ENCODE measurements at places on chromosomes 7 and 10.

DNA sequence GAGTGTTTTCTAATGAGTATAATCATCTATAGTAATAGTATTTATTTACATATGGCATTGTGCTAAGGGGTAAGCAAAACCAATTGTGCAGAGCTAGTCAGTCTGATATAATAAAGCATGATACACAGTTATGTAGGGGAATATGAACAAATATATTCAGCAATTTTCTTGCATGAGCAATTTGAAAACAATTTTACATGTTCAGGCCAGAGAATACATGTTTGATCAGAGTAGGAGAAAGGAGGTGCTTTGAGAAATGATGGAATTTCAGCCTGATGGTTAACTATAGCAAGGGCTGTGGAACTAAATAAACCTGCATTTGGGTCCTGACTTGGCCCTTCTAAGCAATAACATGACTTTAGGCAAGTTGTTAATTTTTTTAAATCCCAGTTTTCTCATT lies 214.5 kb downstream of the TWIST1 start:
- DNase-seq: no peak

DNA sequence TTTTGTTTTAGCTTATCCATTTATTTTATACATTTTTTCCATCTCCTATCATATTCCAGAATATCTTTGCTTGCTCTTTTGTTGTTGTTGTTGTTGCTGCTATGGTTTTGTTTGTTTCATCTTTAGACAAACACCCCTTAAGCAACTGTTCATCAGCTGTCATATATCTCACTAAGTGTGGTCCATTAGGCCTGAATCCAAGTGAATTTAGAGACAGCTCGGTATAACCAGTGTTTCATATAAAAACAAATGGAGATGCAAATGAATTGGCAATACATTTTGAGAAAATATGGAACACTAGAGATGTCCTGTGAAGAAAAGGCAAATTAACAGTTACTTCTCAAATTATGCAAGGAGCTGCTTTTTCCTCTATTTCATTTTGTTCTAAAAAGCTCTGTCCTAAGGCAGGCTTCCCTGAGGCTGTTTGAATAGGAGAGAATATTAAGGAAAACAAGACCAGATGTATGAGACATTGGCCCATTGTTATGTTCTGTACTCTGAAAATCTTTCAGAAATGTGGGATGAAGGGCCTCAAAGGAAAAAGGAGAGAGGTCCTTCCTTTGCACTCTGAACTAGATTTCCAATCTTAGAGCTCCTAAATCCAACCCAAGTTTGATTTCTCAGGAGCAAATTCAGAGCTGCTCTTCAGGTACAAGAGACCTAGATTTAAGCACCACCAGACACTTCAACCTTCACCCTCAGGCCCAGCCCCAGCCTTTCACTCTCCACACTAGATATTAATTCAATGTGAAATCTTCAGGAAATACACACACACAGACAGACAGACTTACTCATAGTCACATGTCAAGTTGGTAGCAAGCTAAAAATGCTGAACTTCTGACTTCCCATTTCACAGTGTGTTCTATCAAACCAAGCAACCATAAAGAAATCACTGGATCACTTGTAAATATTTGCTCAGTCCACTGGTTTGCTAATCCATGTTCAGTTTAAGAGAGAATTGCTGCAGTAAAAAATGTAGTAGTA lies 5.4 kb downstream of the TFEC start:
- no peak for DNase-seq

DNA sequence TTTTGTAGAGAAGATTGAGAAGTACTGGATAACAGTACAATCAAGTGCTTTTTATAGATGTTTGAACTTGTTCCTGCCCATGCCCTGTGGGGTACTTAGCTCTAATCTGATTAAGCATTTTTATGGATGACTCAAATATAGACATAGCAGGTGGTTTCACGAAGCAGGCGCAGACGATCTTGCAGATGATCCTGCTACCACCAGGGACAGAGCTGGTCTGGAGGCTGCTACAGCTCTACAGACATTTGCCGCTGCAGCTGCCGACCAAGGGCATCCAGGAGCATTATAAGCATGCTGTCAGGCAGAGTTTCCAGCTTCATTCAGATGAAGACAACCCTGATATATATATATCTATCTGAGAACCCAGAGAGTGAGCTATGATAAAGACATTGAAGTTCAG lies 650.4 kb downstream of the NXPH1 start:
- DNase-seq: no peak

DNA sequence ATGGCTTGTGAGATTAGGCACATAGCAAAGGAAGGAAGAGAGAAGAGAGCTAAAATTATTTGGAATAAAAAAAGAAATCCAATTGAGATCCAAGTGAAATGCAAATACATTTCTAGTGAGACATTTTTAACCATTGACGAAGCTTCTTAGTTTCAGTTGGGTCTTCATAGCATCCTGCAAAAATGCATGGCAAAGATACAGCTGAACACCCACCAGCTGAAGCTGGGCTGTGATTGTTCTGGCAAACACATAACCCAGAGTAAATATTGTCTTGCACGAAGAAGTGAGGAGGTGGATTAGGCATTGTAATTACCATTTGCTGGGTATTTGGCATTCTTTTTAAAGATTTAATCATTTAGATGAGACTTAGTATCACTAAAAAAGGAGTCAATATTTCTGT lies 409.4 kb downstream of the GRM8 start:
- DNase-seq: no peak

GRCh38 chr7:130377178-130377577 lies 3.1 kb upstream of the CPA1 start:
- no peak for DNase-seq

DNA sequence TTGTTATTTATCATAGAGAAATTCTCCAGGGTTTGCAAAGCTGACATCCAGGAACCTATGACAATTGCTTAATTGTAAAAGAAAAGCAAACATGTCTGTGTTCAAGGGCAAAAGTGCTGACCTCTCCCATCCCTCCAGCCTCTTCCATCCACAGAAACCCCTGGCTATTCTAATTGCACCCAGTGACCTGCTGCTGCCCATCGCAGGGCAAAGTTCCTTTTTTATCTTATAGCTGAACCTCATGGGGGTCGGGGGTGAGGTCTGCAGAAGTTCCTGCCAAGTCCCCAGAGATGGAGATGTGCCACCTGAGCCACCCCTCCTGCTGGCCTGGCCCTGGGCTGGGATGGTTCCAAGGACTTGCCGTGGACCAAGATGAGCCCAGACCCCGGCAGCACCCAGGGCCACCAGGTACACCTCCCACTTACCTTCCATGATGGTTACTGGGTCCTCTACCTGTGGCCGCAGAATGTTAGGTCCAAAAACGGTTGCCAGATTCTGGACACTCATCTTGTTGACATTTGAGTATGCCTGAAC lies 146.5 kb downstream of the MAPK8 start:
- no peak for DNase-seq

GRCh38 chr10:93813507-93814465 lies 56.0 kb downstream of the LGI1 start:
- DNase-seq: peak; percentile 72

Measured in cerebellar cortex (tissue), 1 donor.